Stimulated activated CD4-positive, alpha-beta T cell treated with anti-CD3 and anti-CD28 coated beads, Interleukin-15, amount 100 ng/mL, for 1 hour (primary cell): ENCODE measurements at places on chromosomes 16 and 17.

DNA sequence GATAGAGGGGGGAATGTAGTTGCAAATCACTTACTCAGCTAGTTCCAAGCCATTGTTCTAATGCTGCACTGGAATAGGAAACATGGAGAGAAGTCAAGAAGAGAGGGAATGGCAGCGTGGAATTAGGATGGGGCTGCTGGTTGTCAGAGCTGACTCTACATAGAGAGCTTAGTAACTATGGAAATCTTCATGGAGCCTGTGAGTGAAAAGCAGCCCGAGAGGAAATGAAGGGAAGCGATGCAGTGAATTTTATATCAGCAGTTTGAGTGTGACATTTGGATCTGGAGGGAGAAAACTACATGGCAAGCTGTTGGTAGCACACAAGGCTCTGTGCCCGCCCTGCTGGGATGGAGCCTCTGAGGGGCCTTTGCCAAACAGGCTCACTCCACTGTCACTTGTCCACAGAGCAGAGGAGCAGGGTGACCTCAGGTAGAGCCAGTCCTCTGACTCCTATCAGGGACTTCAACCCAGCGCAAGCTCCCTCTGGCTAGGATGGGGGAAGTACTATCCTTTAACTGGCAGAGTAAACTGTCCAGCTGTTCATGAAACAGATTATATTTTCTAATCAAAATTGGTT, 27.9 kb upstream of the PMFBP1 start:
- DNase-seq = no peak

- no peak for DNase-seq
Measured at GRCh38 chr17:82611140-82612058, 36.8 kb downstream of the WDR45B start.

- DNase-seq = no peak
Measured at GRCh38 chr16:4859900-4860255, 12.6 kb downstream of the UBN1 start.

- no peak for DNase-seq
Measured at GRCh38 chr16:17018585-17018939, 452.2 kb downstream of the XYLT1 start.

GRCh38 chr16:72480911-72481310, 309.0 kb upstream of the PMFBP1 start:
- DNase-seq = no peak

GRCh38 chr17:37488607-37489196, 989 bp upstream of the DUSP14 start:
- DNase-seq = peak; percentile 21

DNA sequence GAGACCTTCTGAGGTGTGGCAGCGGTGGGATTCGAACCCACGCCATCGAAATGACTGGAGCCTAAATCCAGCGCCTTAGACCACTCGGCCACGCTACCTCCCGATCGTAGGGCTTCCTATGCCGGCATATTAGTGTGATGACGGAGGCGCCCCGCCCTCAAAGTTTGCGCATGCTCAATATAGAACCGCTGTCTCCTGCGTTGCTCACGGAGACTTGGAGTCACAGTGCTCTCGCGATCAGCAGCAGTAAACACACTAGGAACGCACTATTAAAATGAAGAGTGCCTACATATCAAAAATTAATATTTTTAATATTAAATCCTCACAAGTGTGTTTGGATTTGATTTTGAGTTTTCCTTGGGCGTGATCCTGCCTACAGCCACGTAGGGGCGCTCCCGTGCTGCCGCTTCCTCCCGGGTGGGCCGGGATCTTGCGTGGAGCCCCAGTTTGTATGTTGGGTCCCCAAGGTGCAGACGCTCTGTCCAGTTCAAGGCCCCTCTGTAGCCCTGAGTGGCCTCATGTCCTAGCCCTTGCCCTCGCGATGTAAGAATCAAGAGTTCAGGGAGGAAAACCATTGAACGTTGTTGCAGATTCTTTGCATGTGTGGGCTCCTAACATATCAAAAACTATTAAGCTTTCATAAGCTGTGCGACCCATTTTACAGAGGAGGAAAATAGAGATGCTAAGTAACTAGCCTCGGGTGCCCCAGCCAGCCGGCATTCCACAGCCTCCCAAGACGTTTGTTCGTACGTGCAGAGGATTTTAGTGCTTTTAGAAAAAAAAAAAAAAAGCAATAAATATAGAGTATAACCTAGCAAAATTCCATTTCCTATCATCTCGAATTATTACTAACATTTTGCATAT, 10.2 kb upstream of the EEF2K start:
- DNase-seq = peak; percentile 92

DNA sequence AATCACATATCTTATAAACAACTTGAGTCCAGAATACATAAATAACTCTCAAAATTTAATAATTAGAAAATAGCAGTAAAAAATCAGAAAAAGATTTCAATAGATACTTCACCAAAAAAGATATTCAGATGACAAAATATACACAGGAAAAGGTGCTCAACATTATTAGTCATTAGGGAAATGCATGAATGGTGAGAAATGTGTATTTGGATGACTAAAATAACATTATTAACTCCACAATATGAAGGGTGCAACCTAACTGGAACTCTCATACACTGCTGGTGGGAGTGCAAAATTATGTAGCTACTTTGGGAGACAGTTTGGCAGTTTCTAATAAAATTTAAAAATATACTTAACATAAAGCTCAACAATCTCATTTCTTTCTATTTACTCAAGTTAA, 262.3 kb upstream of the AXIN2 start:
- no peak for DNase-seq

- DNase-seq = peak; percentile 51
Measured at GRCh38 chr17:32486111-32486700, 587 bp upstream of the CDK5R1 start.

DNA sequence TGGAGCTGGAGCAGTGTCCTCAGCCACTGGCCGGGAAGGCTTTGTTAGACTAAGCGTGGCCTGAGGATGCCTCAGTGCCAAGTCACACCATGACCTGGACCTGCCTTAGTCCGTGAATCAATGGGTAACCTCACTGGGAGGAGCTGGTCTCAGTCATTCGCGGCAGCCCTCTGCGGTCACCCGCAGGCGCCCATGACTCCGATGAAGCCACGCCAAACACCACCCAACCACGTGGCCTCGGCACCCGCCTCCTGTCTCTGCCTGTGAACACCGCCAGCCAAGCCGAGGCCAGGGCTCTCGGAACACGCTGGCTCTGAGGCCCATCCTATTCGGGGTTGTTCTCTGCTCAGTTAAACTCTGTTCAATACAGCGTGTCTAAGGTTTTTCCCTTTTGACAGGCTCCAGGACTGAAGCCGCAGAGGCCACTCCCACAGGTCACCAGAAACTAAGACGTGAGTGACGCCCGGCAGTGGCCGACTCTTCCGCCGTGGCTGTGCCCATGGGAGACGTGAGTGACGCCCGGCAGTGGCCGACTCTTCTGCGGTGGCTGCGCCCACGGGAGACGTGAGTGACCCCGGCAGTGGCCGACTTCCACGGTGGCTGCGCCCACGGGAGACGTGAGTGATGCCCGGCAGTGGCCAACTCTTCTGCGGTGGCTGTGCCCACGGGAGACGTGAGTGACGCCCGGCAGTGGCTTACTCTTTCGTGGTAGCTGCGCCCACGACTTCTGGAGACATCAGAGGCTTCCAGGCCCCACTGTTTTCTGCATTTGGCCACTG, 16.8 kb upstream of the PABPN1L start:
- DNase-seq = no peak

GRCh38 chr17:68509141-68510057, 2.8 kb upstream of the PRKAR1A start:
- no peak for DNase-seq

GRCh38 chr17:28926786-28927185, 23.9 kb upstream of the DHRS13 start:
- no peak for DNase-seq

DNA sequence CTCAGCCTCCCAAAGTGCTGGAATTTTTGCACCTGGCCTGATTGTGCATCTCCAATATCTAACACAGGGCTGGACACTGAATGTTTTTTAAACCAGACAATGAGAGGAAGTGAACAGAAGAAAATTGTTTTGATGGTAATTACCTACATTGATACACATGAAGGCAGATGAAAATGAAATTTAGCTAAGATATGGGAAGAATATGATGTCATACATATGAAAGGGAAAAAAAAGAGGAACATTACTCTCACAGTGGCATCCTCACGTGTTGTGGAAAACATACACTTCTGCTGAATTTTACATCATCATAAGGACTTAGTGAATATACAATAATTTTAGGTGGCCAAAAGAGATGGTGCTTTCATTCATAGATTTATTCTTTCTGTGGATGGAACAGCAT, 111.7 kb downstream of the SYCE1L start:
- DNase-seq = no peak

GRCh38 chr16:17396762-17397498, 73.8 kb downstream of the XYLT1 start:
- no peak for DNase-seq

GRCh38 chr16:21628121-21628726, 24.2 kb downstream of the IGSF6 start:
- no peak for DNase-seq

DNA sequence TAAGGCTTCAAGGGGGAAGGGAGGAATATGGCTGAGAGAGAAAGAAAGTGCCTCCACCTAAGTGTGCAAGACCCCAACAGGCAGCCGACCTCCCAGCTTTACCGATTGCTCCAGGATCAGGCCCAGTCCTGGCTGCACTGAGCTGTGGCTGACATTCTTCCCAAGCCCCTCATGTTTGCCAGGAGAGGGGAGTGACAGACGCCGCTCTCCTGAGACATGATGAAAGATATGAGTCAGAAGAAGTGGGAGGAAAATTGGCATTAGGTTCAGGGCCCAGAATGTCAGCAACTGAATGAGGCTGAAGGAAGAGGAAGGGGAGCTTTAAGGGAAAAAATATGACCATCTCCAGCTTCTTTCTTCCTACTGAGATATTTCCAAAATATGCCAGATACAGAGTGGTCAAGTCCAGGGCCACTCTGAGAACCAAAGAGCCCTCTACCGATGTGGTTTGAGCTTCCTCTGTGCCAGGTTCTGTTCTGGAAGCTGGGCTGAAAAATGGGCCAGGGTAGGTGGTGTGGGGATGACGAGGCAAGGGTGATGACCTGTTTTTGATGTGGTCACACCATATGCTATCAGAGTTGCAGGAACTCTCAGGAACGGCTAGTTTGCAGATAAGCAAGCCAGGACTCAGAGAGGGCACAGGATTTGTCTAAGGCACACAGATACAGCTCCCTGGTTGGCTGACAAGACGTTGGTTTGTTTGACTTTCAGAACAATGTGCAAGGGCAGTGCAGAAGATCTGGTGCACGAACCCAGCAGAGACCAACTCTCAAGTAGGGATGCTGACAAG, 176.7 kb downstream of the SOX9 start:
- no peak for DNase-seq

- DNase-seq = no peak
Measured at GRCh38 chr16:30087181-30087898, 4.4 kb downstream of the TBX6 start.

- DNase-seq = no peak
Measured at GRCh38 chr17:73595479-73595878, 48.8 kb downstream of the SDK2 start.

DNA sequence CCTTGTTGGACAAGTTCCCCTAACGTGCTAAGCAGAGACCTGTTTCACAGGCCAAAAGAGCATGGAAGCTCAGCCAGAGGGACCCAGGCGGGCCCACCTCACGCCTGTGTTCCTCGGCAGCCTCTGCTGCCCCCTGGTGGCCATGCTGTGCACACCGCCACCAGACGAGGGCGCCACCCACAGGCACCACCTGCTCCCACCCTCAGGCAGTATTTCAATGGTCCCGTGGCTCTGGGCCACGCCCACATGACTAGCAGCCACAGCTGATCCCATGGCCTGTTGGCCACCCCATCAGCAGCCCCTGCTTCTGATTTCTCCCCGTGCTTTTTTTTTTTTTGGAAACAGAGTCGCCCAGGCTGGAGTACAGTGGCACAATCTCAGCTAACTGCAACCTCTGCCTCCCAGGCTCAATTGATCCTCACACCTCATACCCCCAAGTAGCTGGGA, 18.9 kb downstream of the MPG start:
- peak; percentile 77 for DNase-seq

DNA sequence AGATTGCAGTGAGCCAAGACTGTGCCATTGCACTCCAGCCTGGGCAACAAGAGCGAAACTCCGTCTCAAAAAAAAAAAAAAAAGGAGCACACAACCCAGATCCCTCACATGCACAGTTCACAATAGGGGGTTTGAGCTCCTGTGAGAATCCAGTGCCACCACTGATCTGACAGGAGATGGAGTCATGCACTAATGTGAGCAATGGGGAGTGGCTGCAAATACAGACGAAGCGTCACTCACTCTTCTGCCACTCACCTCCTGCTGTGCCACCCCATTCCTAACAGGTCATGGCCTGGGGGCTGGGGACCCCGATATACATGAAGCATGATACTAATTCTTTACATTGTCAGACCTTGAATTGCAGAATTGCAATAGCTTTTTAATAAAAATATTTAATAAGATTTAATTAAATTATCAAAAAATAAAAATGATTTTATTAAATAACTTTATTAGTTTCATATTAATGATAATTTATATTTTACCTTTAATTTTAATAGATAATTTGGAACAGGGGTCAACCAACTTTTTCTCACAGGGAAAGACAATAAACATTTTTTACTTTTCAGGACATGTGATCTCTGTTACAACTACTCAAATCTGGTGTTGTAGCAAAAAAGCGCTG, 171.4 kb downstream of the COPRS start:
- no peak for DNase-seq

DNA sequence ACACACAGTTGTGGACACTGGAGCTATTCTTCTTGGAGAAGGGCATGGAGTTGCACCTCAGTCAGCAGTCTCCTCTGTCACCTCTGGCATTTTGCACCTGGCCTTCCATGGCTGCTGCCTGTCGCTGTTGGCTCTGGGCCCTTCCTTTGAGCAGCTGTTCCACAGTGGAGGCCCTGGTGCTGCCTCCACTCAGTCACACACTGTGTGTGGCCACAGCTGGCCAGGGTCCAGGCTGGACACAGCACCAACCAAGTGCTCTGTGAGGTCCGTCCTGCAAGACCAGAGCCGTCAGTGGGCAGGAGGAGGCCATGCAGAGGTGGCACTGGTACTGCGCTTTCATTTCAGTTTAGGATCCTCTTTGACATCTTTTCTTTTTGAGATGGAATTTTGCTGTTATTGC, 21.6 kb upstream of the MED9 start:
- DNase-seq = no peak

DNA sequence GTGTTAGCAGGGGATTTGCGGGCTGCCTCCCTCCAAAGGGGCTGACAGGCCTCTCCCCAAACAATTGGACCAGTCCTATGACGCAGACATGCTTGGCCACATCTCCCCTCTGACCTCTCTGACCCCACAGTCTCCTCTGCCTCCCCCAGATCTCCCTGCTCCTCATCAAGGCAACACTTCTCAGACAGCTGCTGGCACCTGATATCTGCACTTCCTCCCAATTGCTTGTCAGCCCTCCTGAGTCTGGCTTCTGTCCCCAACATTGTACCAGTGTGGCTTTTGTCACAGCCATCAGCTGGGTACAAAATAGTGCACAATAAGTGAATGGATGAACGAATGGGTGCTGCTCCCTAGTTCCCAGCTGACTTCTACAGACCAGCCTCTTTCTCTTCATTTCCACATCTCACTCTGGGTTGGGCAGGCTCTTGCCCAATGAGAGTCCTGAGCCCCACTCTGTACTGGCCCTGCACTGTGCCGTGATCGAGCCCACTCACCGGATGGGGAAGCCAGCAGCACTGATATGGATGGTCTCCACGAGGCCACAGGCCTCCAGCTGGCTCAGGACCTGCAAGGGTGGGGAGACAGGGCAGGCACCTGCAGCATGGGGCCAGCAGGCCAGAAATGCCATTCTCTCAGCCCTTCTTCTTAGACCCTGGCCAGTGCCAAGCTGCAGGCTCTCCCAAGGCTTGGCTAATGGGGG, 17.1 kb downstream of the ZNHIT3 start:
- DNase-seq = no peak
